Stimulated activated CD4-positive, alpha-beta T cell treated with anti-CD3 and anti-CD28 coated beads, Interleukin-12 subunit alpha, Interleukin-12 subunit beta, amount 100 ng/mL, for 24 hours (primary cell): ENCODE measurements at places on chromosomes 12 and 14.
A peak's percentile ranks its signal among the peaks of the same experiment; 100 is the strongest.

GRCh38 chr14:44941591-44941990 is 20.2 kb downstream of the KLHL28 start:
- DNase-seq: no peak

- DNase-seq: no peak
These were observed 12.2 kb upstream of the ITPR2 start for GRCh38 chr12:26845057-26845666.

GRCh38 chr12:104083769-104084475 is 19.6 kb downstream of the HCFC2 start:
- peak; percentile 37 for DNase-seq

GRCh38 chr14:87185961-87186560 is 806.9 kb downstream of the GALC start:
- DNase-seq: no peak

GRCh38 chr14:32774214-32774613 is 164.5 kb upstream of the NPAS3 start:
- DNase-seq: no peak

GRCh38 chr12:11695321-11695720 is 45.8 kb downstream of the ETV6 start:
- DNase-seq: no peak

DNA sequence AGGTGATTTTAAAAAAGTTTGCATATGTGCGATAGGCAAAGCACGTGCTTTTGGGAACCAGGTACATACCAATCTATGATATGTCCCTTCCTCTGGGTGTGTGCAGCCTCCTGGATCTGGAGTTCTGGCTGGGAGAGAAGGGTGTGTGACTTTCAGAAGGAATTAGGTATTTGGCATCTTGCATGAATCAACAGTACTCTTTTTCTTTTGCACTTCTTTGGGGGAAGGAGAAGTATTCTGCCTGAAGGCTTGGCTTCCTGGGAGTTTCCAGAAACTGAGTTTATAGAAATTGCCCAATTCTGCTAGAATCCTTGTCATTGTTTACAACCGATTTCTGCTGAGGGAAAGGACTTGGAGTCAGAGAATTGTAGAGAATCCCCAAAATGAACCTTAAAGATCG is 2.9 kb upstream of the CLMN start:
- no peak for DNase-seq

- DNase-seq: no peak
These were observed 14.0 kb upstream of the HPD start for GRCh38 chr12:121872546-121873215.

GRCh38 chr14:34583525-34583924 is 44.0 kb upstream of the EAPP start:
- no peak for DNase-seq

GRCh38 chr14:24056800-24057184 is 5.0 kb downstream of the CARMIL3 start:
- no peak for DNase-seq

- no peak for DNase-seq
These were observed 131.4 kb downstream of the DICER1 start for GRCh38 chr14:95025941-95026340.

DNA sequence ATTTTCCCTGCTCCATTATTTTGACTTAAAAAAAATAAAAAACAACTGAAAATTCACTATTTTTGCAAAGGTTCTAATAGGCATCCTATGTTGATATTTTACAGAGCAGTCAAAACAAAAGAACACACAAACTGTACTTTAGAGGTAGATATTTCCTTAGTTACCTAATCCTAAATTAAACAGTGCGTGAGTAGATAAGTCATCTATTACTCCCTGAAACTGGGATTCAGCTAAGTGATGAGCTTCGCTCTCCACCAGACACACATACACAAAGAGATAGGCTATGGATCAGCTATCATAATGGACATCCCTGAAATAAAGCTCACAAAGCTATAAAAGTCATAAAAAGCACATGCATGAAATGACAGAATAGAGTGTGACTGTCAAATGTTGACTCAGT is 398.7 kb downstream of the SOX5 start:
- no peak for DNase-seq

GRCh38 chr14:35335388-35336092 is 43.4 kb downstream of the PSMA6 start:
- no peak for DNase-seq

DNA sequence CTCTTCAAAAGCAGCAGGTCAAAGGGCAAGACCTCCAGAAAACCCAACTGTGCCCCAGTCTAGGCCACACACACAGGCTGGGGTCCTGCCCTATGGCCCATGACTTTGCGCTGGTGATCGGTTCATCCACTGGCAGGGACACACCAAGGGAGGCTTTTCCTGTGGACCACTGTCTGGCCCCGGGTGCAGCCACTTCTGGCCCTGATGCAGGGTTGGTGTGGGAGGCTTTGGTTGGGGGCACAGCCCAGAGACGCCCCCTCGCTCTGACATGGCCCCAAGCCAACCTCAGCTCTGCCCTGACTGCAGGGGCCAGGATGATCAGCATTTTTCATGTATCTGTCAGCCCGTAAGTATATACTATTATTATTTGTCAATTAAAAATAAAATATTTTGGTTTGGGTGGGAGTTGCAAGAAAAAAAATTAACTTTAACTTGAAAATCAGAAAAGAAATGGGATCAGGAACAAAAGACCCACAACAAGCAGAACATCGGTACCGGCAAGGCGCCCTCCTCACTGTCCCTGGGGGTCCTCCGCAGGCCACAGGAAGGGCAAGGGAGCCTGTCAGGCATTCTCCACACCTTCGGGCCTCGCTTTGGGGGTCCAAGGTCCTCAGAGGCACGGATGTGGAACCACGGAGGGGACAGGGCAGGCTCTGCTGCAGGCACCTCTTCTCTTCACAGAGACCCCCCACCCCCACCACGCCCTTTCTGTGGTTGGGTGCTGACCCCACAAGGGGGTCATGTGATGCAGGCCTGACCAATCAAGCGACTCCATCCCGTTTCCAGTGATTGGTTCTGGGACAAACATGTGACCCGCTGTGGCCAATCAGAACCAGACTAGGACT is 181.5 kb upstream of the SFSWAP start:
- DNase-seq: no peak

GRCh38 chr14:63362389-63362819 is 43.7 kb upstream of the GPHB5 start:
- no peak for DNase-seq

- DNase-seq: no peak
These were observed 434.3 kb upstream of the STXBP6 start for GRCh38 chr14:25484235-25484634.

DNA sequence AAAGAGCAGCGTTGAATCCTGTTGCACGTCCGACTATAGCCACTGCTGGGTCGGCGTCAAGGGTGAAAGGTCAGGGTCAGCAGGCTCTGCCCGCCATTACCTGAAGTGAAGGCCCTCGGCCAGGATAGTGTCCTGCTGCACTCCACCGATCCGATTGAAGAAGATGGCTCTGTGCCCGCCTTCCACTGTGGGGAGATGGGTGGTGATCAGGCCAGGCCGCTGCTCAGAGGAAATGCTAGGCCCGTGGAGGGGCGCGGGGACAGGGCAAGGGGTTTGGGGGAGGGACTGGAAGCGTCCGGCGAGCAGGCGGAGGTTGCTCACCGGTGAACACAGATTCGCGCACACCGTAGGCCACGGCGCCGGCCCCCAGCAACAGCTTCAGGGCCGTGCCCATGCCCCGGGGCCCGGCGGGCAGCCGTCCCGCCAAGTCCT is 352 bp downstream of the PHB2 start:
- no peak for DNase-seq

GRCh38 chr14:90193925-90194324 is 62.4 kb upstream of the PSMC1 start:
- no peak for DNase-seq

DNA sequence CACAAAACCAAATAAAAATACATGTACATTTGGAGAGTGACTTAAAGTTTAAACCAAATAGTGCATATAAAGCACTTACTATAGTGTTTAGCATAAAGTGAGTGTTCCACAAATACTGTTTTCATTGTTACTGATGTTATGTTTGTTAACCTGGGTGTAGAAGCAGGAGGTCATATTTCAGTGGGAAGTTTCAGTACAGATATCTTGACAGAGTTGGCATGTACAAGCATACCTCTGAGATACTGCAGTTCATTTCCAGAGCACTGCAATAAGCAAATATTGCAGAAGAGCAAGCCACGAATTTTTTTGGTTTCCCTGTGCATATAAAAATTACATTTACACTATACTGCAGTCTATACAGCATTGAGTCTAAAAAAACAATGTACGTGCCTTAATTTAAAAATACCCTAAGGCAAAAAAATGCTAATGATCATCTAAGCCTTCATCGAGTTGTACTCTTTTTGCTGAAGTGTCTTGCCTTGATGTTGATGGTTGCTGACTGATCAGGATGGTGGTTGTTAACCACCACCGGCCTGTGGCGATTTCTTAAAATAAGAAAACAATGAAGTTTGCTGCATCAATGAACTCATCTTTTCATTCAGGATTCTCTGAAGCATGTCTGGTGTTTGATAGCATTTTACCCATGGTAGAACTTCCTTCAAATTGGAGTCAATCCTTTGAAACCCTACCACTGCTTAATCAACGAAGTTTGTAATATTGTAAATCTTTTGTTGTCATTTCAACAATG is 361.1 kb upstream of the RPL10L start:
- no peak for DNase-seq

DNA sequence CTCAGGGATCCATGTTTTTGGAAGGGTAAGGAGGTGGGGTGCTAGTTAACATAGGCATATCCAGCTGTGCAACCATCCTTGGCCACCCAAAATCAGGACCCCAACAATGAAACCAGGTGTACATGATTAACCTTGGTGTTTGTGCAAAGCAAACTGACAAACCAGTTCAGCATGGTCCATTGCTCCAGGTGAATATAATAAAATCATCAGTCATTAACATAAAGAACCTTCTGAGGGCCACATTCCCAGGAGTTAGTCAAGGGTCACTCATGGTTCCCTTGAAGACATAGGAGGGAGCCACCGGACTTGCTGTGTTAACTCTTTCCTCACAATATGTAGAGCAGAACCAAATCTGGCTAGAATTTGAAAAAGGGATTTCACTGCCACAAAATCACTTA is 17.8 kb downstream of the SLC38A2 start:
- DNase-seq: no peak

GRCh38 chr14:91173221-91173670 is 59.4 kb downstream of the DGLUCY start:
- DNase-seq: peak; percentile 76

- DNase-seq: no peak
These were observed 71.7 kb downstream of the GRIP1 start for GRCh38 chr12:66607147-66607546.

DNA sequence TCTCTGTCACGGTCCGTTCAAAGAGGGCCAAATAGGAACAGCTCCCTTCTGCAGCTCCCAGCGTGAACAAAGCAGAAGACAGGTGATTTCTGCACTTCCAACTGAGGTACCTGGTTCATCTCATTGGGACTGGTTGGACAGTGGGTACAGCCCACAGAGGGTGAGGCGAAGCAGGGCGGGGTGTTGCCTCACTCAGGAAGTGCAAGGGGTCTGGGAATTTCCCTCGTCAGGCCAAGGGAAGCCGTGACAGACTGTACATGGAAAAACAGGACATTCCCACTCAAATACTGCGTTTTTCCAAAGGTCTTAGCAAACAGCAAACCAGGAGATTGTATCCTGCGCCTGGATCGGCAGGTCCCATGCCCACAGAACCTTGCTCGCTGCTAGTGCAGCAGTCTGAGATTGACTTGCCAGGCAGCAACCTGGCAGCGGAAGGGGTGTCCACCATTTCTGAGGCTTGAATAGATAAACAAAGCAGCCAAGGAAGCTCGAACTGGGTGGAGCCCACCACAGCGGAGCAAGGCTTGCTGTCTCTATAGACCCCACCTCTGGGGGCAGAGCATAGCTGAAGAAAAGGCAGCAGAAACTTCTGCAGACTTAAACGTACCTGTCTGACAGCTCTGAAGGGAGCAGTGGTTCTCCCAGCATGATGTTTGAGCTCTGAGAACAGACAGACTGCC is 22.7 kb downstream of the SLC38A1 start:
- DNase-seq: no peak

DNA sequence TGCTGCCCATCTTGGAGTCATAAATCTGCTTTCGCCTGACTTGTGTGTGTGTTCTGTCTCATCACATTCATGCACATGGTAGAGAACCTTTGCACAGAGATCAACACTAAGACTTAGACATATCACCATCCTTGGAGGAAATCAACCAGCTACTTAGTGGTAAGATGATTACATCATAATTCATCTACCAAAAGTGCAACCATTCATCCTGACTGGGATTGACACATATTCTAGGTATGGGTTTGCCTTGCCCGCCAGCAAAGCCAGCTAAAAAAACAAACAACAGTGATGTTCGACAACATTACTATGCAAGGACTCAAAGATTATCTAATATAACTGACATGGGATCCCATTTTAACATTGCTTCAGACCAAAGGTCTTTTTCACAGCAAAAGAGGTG is 228.7 kb downstream of the NUAK1 start:
- no peak for DNase-seq

- peak; percentile 53 for DNase-seq
These were observed 23.1 kb upstream of the LRTM2 start for GRCh38 chr12:1797011-1797901.

- DNase-seq: no peak
These were observed 124.2 kb downstream of the SRGAP1 start for GRCh38 chr12:63968673-63969072.

- DNase-seq: no peak
These were observed 9.9 kb downstream of the ZNF410 start for GRCh38 chr14:73896521-73896920.

- DNase-seq: no peak
These were observed 371.0 kb downstream of the FUT8 start for GRCh38 chr14:65783576-65783975.

GRCh38 chr12:31106101-31106803 is 32.6 kb downstream of the DDX11 start:
- no peak for DNase-seq

DNA sequence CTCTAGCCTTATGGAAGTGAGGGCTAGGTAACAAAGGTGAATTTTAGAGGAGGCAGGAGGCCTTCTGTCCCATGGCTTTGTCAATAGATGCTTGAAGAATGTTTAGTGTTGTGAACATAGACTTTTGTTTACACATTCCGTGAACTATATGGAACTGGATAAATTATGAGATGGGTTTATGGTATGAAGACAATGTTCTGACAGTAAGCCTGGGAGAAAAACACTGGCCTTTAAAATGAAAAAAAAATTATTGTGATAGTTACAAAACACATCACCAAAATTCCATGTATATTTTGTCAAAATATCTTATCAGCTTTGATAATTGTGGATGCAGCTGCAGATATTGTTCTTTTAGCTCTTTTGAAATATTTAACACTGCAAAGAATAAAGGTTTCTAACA is 251.5 kb upstream of the DCN start:
- DNase-seq: no peak

DNA sequence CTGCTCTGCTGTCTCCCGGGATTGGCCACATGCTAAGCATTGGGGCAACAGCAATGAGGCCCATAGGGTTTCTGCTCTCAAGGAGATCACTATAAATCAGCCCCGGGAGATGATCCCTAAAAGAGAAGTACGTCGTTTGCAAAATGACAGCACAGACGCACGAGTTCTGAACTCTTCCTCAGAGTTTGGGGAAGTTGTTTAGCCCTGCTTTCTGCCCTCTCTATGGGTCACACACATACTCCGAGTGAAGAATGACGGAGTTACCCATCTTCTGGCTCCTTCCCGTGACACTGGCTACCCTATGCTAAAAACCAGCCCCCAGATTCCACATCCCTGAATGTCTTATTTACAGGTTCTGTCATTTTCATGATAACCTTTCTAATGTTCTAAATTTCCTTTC is 258.0 kb upstream of the PLEKHG7 start:
- no peak for DNase-seq

GRCh38 chr12:100141998-100142850 is 450 bp downstream of the BLTP3B start:
- DNase-seq: peak; percentile 20

- no peak for DNase-seq
These were observed 53.1 kb downstream of the DAD1 start for GRCh38 chr14:22535916-22536315.
